ENCODE measurements at places on chromosomes 1 and 21.

DNA sequence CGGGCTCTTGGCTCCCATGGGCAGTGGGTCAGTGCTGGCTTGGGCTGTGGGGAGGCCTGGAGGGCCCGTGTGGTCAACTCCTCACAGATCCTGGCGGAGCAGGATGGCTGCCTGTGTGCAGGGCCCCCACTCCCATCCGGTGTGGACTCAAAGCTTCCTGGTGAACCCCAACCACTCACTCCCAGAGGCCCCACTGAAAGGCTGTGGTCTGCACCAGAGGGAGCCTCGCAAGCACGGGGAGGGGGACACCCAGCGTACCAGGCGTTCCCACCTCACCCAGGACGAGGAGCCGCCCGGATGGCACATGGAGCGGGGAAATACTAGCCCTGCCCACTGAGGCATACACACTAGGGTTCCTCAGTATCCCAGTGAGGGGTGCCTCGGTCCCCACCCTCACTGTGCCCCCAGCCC lies 75.4 kb upstream of the ACTRT2 start:
- no peak for DNase-seq

DNA sequence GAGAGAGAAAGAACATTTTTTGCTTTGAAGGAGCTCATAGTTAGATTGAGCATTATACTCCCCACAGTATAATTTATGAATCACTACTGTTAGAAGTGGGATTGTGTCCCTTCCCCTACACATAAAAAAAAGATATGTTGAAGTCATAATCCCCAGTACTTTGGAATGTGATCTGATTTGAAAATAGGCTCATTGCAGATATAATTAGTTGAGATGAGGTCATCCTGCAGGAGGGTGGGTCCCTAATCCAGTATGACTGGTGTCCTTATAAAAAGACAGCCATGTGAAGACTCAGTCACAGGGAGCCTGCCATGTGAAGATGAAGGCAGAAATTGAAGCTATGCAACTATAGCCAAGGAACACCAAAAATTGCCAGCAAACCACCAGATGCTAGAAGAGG lies 76.4 kb downstream of the TGFB2 start:
- no peak for DNase-seq

- DNase-seq = no peak
These were observed 17.7 kb upstream of the GFI1 start for GRCh38 chr1:92504291-92505014.

DNA sequence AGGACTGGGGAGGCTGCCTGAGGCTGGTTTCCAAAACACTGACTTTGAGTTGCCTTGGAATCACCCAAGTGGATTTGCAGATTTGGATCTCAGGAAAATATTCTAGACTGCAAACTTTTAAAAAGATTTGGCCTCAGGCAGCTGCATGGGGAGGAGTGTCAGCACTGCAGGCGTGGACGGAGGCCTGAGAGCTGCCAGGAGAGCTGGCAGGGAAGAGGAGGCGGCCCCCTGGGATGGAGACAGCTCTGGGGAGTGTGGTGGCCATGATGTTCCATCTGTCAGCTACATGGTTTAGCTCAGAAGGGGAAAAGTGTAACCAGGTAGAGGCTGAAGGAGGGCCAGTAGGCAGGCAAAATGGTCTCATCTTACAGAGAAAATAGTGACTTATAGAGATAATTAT lies 72.1 kb downstream of the VPS26C start:
- DNase-seq = no peak

DNA sequence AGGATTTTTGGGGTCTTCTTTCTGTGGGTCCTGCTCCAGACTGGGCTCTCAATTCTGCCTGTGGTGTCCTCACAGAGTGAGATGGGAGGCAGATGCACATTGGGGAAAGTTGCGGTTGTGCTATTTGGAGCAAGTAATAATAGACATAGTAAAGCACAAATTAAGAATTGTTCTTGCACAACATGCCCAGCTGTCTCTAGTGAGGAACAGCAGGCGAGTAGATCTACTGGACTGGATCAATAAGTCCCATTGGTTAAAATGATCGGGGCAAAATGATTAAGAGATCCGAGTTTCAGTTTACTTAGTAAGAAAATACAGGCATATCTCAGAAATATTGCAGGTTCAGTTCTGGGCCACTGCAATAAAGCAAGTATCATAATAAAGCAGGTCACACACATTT lies 448.3 kb upstream of the PROX1 start:
- DNase-seq = no peak

DNA sequence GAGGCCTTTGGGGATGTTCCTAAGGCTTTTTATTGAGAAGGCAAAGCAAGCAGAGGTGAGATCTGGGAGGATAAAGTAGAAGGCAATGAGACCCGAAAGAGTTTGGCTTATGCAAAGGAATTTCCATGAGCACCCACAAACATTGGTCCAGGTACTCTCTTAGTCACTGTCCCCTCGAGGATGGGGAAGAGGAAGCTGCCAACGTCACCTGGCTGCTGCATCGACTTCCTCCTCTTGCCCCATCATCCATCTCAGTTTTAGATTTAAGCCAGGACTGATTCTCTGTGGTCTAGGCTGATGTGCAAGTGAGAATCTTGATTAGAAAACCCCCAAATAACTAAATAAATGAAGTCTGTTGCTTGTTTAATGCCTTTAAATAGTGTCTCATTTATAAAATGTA lies 28.7 kb downstream of the RUNX1 start:
- peak; percentile 71 for DNase-seq

DNA sequence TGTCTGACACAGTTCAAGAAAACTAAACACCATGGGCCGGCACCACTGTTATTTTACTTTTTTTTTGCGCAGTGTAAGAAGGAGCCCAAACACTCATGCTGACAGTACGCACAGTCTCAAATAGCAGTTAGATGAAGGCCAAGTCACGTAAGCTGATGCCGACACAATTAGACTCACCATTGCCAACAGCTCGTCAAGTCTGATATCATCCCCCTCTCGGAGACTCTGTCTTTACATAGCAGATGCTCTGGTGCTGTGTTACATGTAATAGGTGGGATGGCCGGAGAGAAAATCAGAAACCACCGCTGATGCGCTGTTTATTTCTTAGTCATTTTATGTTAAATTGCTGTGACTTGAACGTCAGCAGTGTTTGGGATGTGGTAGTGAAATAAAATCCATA lies 49.3 kb downstream of the TGFB2 start:
- no peak for DNase-seq

DNA sequence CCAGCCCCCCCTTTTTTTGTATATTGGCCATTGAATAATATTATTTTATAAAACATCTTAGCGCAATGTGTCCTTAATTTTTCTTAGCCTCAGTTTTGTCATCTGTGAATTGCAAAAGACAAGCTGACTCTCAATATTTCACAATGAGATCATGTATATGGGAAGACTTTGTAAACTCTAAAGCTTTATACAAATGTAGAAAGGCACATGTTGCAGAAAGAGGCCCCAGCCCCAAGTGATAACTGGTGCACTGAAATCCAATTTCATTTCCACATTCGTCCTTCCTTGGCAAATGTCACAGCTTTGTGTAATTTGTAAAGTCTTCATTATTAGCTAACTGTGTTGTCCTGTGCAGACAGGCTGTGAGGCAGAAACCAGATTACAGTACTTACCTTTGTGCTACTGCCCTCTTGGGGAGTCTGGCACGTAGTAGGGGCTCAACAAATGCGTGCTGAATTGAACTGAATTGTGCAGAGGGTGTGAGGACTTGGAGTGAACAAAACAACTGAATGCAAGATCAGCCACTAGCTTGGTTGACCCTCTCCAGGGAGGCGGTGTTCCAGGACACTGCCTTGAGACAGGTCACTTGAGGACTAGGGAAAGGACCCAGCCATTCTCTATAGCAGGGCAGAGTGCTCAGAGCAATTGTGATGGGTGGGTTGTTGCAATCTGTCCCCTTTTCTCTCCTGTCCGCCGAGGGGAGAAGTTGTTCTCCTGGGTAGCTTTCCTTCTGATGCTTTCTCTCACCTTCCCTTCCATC lies 74.6 kb downstream of the LMO4 start:
- no peak for DNase-seq

DNA sequence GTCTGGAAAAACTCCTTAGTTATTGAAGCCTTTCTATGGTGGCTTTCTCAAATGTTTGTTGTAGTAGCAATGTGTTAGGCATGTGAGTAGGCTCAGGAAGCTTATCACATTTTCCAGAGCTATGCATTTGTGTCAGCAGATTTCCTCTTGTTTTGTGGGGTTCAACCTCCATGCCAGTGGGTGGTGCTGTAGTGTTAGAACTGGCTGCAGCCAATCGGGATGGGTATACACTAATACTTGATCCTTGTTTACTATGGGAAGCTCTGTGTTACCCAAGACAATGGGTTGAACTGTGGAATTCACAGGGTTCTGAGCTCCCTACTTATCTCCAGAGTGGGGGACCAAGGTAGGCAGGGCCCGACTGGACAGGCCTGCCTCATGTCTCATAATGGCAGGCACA lies 348.5 kb upstream of the ADAMTS5 start:
- no peak for DNase-seq

GRCh38 chr21:39097335-39097861 lies 85.9 kb downstream of the PSMG1 start:
- no peak for DNase-seq

- no peak for DNase-seq
These were observed 6.9 kb upstream of the RAB7B start for GRCh38 chr1:206010060-206010459.

GRCh38 chr1:223460566-223461189 lies 67.5 kb downstream of the CCDC185 start:
- DNase-seq = no peak

DNA sequence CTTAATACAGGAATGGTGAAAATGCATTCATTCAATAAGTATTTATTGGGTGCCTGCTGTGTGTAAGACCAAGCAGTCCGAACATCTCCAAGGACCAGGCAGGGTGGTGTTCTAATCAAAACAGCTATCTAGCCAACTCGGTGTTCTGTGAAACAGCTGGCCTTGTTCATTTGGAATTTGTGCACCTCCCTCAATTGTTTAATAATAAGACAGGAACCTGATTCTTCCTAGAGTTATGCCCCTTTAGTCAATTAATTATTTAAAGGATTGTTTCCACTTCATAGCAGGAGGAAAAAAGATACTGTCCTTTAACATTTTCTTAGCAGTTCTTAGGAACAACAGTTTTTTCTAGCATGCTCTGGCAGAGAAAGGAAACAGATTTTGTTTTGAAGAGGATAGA lies 30.4 kb downstream of the S100A10 start:
- DNase-seq = no peak

- no peak for DNase-seq
These were observed 19.0 kb downstream of the YARS1 start for GRCh38 chr1:32798191-32798590.

GRCh38 chr21:37416914-37417313 lies 50.3 kb downstream of the DYRK1A start:
- no peak for DNase-seq

DNA sequence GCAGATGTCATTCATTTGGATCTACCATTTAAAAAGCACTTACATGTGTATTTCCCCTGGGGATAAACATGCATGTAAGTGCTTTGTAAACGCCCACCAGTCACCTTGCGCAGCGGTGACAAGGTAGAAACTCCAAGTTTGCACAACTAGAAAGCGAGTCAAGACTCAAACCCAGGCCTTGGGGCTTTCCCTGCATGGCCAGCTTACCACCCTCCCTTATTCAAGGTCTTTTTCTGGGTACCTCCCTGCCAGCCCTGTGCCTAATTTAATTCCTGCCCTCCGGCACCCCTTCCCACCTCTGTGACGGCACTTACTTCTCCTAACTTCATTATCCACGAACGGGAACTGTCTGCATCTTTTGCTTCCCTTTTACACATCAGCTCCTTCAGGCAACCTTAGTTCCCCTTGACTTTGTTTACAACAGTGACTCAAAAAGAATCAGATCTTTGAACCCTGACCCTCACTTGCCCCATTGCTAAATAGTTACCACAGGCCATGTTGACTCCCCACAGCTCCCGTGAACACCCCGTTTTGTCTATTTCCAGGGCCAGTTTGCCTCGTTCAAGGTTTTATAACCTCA lies 138.3 kb upstream of the ETS2 start:
- DNase-seq = no peak

DNA sequence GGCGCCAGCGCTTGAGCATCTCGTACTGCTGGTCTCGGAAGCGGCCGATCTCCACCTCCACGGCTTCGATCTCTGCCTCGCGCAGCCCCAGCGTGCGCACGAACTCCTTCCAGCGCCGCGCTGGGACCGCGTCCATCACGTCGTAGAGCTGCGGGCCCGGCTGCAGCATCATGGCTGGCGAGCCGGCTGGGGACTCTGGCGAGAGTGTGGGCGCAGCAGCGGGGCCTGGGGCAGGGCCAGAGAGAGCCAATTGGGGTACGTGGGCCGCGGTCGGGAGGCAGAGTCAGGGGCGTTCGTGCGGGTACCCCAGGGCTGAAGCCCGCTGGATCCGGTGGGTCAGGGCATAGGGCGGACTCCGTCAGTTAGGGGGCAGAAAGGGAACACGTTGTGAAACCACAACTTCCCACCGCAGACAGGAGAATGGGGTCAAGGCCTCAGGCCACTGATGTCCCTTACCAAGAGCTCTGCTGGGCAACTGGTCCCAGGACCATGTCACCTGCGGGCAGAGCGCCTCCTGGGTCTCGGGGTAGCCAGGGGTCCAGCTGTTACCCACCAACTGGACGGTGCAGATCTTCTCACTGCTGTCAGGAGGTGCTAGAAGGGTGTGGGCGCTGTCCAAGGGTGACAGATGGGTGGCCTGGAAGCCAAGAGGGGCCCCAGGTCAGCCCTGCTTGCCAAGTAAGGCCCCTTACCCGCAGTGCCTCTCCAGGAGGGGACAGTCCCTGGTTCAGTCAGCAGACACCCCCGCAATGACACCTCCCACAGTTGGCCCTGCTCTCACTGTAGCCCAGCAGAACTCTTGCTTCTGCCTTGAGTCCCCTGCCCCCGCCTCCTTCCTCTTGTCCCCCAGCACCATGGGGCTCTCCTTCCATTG lies 4.2 kb downstream of the TNFRSF25 start:
- DNase-seq = no peak

All from stimulated activated CD4-positive, alpha-beta T cell treated with anti-CD3 and anti-CD28 coated beads, Interleukin-15, amount 100 ng/mL, for 24 hours (primary cell).